ENCODE measurements at places on chromosomes 12 and 14. TPM values are rescaled to one million over a fixed set of nuclear protein-coding genes. Genes with fewer than 3 reads are reported as not detected.

DNA sequence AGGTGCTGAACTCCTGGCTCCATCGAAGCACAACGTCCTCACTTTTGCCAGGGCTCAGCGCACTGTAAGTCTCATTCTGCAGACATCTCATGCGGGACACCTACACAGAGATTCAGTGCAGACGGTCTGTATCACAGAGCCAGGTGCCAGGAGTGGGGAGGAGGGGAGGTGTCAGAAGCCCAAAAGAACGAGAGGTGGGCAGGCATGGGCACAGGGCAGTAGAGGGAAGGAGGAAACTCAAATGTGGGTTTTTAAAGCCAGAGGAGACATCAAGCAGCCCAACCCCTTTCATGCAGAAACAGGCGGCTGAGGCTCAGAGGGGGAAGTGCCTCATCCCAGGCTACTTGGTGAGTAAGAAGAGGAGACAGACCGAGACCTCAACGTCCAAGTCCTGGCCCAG lies 2.5 kb upstream of the LPAR5 start:
- H3K4me3 ChIP-seq: no peak overlapping the region
- peaks cover 4% of the 10 kb centered on the region for H3K4me1 ChIP-seq
- no peaks in the 10 kb centered on the region for H3K27me3 ChIP-seq
- peak overlapping the region; percentile 60 for H3K27ac ChIP-seq
- no peaks in the 10 kb centered on the region for H3K36me3 ChIP-seq

GRCh38 chr14:21825149-21825743 lies 151.6 kb upstream of the OR4E1 start:
- no peak overlapping the region for H3K27ac ChIP-seq
- no peaks in the 10 kb centered on the region for H3K4me1 ChIP-seq
- no peaks in the 10 kb centered on the region for H3K36me3 ChIP-seq
- no peaks in the 10 kb centered on the region for H3K27me3 ChIP-seq

SLC39A2 gene
- 0.67 TPM for polyA plus RNA-seq

DNA sequence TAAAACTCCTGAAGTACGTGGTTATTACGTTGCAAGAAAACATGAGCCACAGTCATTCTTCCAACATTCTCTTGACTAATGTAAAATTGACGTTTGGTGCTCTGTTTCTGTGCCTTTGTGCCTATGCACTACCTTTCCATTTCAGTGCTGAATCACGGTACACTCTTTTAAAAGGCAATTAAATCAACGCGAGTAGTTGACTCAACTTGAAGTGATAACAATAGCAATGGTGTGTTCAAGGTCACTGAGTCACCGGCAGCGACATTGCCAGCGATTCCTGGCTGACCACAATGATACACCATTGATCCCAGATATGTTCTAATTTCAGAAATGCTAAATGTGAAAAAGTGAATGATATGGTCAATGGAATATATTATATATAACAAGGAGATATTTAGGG lies 17.8 kb downstream of the AK7 start:
- no peak overlapping the region for H3K4me3 ChIP-seq
- peak; percentile 40 for DNase-seq
- H3K36me3 ChIP-seq: no peaks in the 10 kb centered on the region
- H3K4me1 ChIP-seq: no peaks in the 10 kb centered on the region
- no peak overlapping the region for H3K27ac ChIP-seq
- no peaks in the 10 kb centered on the region for H3K27me3 ChIP-seq

DNA sequence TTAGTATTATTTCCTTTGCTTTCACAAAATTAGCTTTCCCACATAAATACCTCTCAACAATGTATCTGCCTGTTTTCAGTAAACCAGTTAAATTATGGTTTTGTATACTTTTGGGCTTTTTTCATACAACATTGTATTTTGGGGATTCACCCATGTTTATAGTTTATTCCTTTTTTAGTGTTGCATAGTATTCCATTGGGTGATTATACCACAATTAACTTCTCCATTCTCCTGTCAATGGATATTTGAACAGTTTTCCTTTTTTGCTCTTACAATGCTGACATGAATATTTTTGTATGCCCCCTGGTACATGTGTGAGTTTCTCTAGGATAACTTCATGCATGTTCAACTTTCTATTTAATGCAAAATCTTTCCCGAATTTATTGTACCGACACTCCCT lies 12.6 kb upstream of the NDUFA12 start:
- DNase-seq: no peak
- H3K36me3 ChIP-seq: no peaks in the 10 kb centered on the region
- H3K27ac ChIP-seq: no peak overlapping the region
- H3K27me3 ChIP-seq: no peaks in the 10 kb centered on the region
- no peaks in the 10 kb centered on the region for H3K4me1 ChIP-seq

REC8 gene
- polyA plus RNA-seq: 135 TPM
